Activated CD8-positive, alpha-beta memory T cell treated with anti-CD3 and anti-CD28 coated beads, Interleukin-2, amount 50 U/mL, for 48 hours (primary cell): ENCODE measurements at places on chromosomes 7 and 10.
A peak's percentile ranks its signal among the peaks of the same experiment; 100 is the strongest.

DNA sequence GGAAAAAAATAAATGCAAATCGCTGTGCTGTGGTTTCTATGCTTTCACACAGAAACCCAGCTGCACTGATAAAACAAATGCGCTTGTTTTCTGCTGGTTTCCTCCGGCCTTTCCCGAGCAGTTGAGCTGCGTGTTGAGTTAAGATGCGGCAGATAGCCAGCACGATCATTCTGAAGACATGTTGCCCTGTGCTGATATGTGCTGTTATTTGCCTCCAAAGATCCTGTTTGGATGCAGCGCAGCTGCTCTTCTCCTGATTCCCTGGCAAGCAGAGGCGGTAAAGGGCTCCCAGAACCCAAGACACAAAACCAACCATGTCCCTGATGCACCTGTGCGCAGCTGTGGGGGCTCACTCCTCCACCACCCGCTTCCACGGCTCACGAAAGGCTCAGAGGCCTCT is 225.4 kb downstream of the PAXIP1 start:
- no peak for DNase-seq

- no peak for DNase-seq
Measured at GRCh38 chr7:72408966-72409637, 3.0 kb downstream of the CALN1 start.

- DNase-seq = no peak
Measured at GRCh38 chr10:30784524-30784896, 155.0 kb upstream of the LYZL2 start.

DNA sequence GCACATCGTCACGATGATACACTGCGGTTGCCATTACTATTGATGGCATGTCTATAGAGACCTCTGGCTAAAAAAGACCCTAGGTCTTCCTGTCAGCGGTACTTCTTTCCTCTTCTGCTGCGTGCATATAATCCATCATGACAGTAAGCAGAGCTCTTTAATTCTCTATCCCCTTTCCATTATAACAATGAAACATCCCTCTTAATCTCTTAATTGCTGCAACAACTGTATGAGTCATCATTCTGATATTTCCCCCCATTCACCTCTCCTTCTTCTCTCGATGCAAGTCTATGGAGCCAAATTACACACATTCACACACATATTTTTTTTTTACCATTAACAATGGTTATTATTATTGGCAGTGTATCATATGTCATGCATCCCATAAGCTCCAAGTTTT is 45.2 kb upstream of the AKR1E2 start:
- DNase-seq = no peak

DNA sequence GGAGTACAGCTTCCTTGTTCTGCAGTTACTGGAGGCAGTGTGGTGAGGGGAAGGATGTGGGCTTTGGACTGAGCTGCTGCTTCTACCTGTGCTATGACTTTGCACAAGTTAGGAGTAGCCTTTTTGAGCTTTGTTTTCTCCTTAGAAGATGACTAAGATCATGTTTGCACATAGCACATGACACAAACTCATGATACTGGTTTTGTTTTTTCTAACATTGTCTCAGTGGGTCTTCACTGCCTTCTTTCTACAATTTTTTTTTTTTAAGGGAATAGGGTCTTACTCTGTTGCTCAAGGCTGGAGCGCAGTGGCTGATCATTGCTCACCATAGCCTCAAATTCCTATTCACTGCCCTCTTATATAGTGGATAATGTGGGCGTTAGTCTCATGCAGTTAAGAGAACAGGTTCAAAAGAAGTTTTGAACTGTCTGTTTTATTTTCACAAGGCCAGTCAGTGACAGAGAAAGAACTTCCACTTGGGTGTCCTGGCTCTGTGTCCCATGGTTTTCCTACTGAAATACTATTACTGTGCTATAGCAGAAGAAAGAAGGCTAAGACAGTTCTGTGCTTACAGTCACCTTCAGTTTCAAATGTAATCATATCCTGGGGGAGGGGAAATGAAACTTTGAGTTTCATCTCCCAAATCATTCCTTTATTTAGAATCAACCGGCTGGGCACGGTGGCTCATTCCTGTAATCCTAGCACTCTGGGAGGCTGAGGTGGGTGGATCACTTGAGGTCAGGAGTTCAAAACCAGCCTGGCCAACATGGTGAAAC is 72.0 kb downstream of the KAT6B start:
- no peak for DNase-seq

- peak; percentile 63 for DNase-seq
Measured at GRCh38 chr7:132655131-132655727, 79.0 kb upstream of the PLXNA4 start.

DNA sequence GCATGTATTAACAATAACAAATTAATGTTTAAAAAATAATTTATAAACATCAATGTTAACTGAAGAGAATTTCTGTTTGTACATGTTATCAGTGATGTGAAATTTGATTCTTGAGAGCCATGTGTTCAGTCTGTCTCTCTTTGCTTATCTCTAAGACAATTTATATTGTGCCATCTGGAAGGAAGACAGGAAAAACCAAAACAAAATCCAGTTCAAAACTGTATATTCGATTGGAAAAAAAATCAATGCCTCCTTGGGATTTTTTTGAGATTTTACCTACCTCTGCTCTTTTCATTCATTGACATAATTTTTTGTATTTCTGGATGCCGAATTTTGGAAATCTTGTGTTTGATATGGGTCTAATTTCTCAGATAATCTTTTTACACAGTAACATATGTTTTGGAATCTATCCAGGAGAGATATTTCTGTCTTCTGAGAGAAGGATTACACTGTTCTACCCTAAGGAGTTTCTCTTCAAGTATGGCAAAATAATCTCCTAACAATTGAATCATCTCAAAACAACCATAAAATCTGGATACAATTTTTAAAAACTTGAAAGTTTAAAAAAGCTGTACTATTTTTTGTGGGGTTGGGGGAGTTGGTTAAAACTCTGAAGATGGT is 311.9 kb upstream of the GNAI1 start:
- no peak for DNase-seq
